ENCODE measurements at places on chromosomes 7 and 10. TPM values are rescaled to one million over a fixed set of nuclear protein-coding genes. Genes with fewer than 3 reads are reported as not detected.

DNA sequence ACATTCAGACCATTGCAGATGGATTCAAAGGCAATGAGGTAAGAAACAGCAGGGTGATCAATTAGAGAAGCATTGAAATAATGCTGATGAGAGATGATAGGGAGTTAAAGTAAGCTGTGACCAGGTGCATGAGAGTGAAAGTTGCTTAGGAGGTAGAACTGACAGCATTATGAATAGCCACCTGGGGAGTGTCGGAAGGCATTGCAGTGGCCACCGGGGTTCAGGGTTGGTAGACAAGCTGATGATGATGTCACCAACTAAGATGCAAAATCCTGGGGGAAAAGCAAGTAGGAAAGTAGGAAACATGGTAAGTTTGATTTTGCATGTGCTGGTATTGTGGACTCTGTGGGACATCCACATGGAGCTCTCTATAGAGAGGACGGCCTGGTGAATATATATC is 211.9 kb upstream of the ETV1 start:
- no peak for DNase-seq

DNA sequence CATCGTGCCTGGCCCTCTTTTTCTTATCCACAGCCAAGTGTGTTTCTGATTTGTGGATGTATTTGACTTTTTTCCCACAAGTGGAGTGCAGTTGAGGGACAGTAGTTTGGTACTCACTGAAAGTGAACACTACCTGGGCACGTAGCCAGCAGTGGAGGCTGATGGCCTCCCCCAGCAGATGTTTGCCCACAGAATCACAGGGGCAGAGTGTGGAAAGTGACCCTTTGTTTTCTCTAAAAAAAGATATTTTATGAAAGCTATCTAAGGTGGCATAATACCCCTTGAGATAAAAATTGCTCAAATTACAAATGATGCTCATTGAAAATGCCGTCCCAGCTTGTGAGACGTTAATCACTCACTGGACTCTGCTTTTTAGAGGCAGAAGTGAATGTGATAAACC is 29.1 kb downstream of the WDR37 start:
- no peak for DNase-seq

- no peak for DNase-seq
Measured at GRCh38 chr7:107890493-107890961, 456 bp upstream of the DLD start.

The ZNF735 gene
- total RNA-seq: not detected

DNA sequence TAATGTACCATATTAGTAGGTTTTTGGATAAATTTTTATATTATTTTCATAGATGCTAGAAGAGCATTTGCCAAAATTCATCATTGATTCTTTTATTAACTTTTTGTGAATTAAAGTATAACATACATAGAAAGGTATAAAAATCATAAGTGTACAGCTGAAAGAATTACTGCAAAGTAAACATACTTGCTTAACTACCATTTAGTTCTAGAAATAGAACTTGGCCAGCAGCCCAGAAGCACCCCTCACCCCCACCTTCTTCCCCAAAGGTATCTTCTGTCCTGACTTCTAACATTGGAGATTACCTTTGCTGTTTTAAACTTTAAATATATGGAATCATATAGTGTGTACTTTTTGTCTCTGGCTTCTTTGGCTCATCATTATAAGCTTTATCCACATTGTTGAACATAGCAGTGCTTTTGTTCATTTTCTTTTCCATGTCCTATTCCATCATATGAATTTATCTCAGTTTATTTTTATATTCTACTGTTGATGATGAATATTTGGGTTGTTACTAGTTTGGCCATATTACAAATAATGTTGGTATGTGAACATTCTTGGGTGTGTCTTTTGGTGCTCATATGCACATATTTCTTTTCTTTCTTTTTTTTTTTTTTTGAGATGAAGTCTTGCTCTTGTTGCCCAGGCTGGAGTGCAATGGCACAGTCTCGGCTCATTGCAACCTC is 142.8 kb downstream of the ADK start:
- DNase-seq: no peak

DNA sequence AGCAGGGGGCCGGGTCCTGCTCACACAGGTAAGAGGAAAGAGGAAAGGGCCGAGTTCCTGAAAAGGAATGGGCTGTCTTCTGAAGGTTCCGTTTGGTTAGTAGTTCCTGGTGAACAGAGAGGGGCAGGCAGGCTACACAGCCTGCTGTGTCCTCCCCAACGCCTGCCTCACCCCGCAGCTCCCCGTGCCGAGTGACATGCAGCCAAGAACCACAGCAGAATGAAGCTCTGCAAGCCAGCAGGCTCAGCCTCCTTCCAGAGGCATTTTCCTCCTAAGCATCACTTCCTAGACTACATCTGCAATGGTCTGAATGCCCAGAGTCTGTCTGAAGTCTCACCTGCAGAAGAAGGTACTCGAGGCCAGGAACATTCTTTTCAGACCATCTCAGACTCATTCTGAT is 202.4 kb upstream of the TCERG1L start:
- DNase-seq: no peak

The TEX36 gene
- total RNA-seq: not detected

DNA sequence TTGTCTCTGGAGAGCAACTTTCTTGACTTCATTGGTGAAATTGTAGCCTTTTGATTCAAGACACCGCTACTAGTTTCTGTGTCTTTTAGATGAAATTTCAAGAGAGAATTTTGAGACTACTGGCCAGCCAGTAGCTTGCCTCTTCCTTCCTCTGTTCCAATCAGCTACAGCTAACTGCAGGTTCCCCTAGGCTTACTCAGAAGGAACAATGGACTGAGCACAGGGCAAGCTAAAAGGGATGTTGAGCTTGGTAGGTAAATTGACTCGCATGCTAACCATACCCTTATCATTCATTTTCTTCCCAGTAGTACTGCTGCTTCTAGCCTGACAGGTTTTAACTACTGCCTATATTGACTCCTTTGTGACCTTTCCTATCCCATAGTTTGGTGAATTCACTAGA is 81.1 kb downstream of the RUNDC3B start:
- no peak for DNase-seq
